ENCODE measurements at places on chromosomes 3 and 15.

DNA sequence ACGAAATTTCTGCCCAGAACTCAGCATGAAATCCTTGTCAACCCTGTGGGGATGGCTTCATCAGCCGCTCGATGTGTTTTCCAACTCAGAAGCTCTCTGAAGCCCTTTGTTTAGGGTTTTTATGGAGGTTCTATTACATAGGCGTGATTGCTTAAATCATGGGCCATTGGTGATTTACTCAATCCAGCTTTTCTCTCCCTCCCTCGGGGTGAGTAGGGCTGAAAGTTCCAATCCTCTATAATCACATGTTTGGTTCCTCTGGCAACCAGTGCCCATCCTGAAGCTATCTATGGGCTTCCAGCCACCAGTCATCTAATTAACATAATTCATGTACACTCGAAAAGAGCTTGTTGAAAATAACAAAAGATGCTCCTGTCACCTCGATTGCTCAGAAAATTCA lies 51.6 kb downstream of the GATM start:
- DNase-seq, result no peak

DNA sequence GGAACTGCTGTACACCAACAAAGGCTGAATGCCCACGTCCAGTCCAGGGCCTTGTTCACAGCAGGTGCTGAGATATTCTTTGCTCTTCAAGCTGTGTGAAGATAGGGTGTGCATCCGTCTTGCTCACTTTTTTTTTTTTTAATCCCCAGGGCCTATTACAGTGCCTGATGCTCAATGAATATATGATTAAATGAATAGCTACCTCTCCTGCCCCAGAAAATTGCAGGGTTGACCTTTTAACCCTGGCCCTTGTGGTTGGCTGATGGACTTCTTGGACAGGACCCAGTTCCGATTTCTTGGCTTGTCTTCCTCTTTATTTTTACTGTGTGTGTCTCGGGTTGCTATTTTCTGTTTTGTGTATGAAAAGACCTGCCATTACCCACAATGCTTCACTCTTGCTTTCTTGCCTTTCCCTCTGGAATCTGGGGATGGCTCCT lies 2.9 kb upstream of the FYTTD1 start:
- DNase-seq, result no peak

DNA sequence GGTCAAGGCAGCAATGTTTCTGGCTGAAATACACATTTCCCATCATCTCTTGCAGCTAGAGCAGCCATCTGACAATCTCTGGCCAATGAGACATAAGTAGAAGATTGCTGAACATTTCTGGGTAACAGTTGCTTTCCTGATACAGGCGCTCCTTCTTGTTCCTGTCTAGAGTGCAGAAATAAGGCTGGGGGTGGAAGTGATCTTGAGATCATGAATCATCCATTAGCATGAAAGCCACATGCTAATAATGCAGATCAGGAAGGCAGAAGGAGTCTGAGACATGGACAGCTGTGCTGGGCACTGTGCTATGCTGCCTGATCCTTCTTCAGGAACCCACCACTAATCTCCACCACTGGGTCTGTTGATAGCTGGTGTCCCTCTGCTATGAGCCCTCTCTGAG lies 14.8 kb upstream of the TMEM108 start:
- no peak for DNase-seq

- no peak for DNase-seq
These were observed 62.3 kb upstream of the PLSCR4 start for GRCh38 chr3:146313031-146313745.

- DNase-seq, result no peak
These were observed 17.3 kb downstream of the HDAC11 start for GRCh38 chr3:13497386-13497785.

DNA sequence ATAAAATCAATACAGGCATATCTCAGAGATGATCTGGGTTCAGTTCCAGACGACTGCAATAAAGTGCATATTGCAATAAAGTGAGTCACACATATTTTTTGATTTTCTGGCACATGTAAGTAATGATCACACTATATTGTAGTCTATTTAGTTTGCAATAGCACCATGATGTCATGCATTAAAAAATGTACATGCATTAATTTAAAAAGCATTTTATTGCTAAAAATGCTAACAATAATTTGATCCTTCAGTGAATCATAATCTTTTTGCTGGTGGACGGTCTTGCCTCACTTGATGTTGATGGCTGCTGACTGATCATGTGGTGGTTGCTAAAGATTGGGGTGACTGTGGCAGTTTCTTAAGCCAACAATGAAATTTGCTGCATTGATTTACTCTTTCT lies 511.1 kb downstream of the OTOL1 start:
- no peak for DNase-seq

GRCh38 chr3:47645551-47645950 lies 66.9 kb upstream of the CSPG5 start:
- no peak for DNase-seq

Data from NCI-H774 (cell line).